ENCODE measurements at places on chromosomes 16 and 17.

DNA sequence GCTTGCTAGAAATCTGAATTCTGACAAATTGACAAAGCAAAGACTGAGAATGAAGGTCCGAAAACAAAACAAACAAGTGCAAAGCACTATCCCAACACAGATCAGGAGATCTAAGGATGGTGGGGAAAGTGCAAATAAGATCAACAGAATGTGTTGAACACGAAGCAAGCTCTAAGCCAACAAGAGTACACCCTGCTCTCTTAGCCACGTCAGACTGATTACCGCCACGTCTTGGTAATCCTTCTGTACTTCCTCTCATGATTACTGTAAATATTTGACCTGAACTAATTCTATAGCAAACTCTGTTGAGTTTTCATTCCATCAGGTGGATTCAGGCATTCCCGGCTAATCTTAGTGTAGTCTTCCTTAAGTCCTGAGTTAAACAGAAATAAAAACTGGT, 34.3 kb upstream of the ERCC4 start:
- no peak for DNase-seq

DNA sequence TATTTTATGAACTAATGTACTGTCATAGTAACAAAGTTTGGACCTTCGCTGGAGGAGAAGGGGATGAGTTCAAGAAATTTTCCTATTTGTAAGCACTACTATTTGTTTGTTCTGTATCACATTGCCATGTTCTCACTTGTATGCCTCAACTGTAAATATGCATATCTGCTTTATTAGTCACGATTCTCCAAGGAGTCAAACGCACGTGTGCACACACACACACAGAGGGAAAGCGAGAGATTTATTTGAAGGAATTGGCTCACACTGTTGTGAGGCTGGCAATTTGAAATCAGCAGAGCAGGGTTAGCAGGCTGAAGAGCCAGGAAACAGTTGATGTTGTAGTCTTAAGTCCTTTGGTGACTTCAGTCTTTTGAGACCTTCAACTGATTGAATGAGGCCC, 24.9 kb upstream of the MYH2 start:
- DNase-seq, result no peak

- DNase-seq, result no peak
Observed at GRCh38 chr17:73336408-73337329, 24.9 kb upstream of the CDC42EP4 start.

- no peak for DNase-seq
Observed at GRCh38 chr17:57412520-57413096, 156.3 kb downstream of the MSI2 start.

DNA sequence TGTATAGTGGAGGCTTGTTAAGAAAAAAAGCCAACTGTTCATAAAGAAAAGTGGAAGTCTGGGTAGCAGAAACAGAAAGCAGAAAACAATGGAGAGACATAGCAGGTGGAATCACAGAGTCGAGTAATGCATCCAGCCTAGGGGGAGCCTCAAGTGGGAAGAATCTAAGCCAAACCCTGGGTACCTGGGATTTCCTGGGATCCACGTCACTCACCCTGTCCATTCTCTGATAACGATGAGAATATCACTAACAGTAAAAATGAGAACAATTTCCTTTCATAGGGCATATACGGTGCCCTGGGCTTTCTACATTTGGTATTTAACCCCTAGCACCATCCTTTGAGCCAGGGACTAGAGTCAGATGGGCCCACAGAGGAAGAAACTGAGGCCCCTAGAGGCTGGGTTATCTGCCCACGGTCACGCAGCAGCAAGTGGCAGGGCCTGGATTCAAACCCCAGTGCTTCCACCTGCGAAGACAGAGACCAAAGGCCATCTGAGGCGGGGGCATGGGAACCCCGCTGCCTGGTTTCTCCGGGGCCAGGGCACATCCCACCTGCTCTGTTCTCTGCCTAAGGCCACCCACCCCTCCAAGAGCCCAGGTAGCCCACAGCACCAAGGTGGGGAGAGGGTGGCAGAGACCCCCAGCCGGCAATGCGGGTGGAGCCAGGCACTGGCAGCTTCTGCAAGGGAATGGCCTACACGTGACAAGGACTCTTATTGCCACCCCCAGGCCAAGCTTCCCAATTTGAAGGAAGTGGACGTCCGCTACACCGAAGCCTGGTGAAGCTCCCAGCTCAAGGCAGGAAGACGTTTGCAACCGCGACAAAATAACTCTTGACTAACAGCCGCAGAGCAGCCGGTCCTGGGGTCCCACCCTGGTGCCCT, 69.8 kb upstream of the PLCG2 start:
- no peak for DNase-seq

All from HuH-7.5 (cell line).